ENCODE measurements at places on chromosomes 11 and 22. TPM values are rescaled to one million over a fixed set of nuclear protein-coding genes. Genes with fewer than 3 reads are reported as not detected.
A peak's percentile ranks its signal among the peaks of the same experiment; 100 is the strongest.

PTPN5 gene
- total RNA-seq = 3.3 TPM

GRCh38 chr22:49958931-49959781, 1.4 kb upstream of the PIM3 start:
- no peaks in the 10 kb centered on the region for H3K27me3 ChIP-seq
- DNase-seq = no peak
- H3K4me3 ChIP-seq = peak overlapping the region; percentile 53
- peak overlapping the region; percentile 34 for H3K27ac ChIP-seq
- peaks cover 42% of the 10 kb centered on the region for H3K4me1 ChIP-seq

GRCh38 chr11:45857961-45858474, 10.7 kb downstream of the CRY2 start:
- H3K4me3 ChIP-seq = no peak overlapping the region
- DNase-seq = no peak
- no peaks in the 10 kb centered on the region for H3K27me3 ChIP-seq

- H3K27me3 ChIP-seq = peaks cover 8% of the 10 kb centered on the region
- DNase-seq = no peak
- no peaks in the 10 kb centered on the region for H3K4me1 ChIP-seq
- no peak overlapping the region for H3K27ac ChIP-seq
- no peaks in the 10 kb centered on the region for H3K36me3 ChIP-seq
These were observed 45.6 kb downstream of the IGSF9B start for GRCh38 chr11:133911171-133911570.

COA4 gene
- 61.3 TPM for total RNA-seq

PTPRCAP gene
- 1.8 TPM for total RNA-seq

DNA sequence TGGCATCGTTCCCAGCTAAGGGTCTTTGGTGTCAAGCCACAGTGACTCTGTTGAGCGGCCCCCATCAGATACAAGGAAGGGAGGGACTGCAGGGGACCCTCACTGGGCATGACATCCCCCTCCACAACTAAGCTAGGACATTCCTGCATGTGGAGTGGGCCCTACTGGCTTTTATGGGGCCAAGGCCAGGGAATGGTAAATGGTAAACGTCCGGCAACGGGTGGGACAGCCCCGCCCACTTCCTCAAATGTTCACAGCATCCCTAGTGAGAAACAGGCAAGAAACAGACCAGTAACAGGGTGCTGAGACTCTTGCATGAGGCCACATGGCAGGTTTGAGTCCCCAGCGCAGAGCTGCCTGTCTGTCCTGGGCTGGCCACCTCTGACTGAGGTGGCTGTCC, 4.4 kb downstream of the TMPRSS6 start:
- no peaks in the 10 kb centered on the region for H3K36me3 ChIP-seq
- no peak overlapping the region for H3K4me3 ChIP-seq
- no peak overlapping the region for H3K27ac ChIP-seq
- no peak for DNase-seq
- H3K4me1 ChIP-seq = no peaks in the 10 kb centered on the region
- peaks cover 19% of the 10 kb centered on the region for H3K27me3 ChIP-seq

ALX4 gene
- 6.4 TPM for total RNA-seq

GRCh38 chr11:60703374-60703773, 4.0 kb downstream of the MS4A8 start:
- DNase-seq = no peak
- H3K4me1 ChIP-seq = no peaks in the 10 kb centered on the region
- H3K36me3 ChIP-seq = no peaks in the 10 kb centered on the region
- H3K4me3 ChIP-seq = no peak overlapping the region

SYCE3 gene
- not detected for total RNA-seq

DNA sequence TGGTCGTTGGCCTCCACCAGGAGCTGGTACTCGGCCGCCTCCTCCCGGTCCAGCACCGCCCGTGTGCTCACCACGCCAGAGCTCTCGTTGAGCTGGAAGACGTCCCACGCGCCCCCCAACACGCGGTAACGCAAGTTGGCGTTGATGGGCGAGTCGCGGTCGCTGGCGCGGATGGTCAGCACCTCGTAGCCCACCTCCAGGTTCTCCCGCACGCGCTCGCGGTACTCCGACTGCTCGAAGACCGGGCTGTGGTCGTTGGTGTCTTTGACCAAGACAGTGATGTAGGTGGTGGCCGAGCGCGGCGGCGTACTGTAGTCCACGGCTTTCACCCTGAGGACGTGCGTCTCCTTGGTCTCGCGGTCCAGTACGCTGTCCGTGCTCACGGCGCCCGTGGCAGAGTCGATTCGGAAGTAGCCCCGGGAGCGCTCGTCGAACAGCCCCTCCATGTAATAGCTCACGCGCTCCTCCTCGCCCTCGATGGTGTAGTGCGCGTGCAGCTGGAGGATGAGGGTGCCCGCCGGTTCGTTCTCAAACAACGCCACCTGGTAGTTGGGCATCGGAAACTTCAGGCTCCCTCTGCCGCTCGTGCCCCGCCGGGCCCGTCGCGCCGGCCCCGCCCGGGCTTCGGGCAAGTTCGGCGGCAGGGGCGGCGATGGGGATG, 1.4 kb downstream of the CELSR1 start:
- peak overlapping the region; percentile 43 for H3K4me3 ChIP-seq
- no peak overlapping the region for H3K27ac ChIP-seq
- H3K36me3 ChIP-seq = peaks cover 21% of the 10 kb centered on the region
- H3K4me1 ChIP-seq = peaks cover 16% of the 10 kb centered on the region
- H3K27me3 ChIP-seq = peaks cover 49% of the 10 kb centered on the region

DNA sequence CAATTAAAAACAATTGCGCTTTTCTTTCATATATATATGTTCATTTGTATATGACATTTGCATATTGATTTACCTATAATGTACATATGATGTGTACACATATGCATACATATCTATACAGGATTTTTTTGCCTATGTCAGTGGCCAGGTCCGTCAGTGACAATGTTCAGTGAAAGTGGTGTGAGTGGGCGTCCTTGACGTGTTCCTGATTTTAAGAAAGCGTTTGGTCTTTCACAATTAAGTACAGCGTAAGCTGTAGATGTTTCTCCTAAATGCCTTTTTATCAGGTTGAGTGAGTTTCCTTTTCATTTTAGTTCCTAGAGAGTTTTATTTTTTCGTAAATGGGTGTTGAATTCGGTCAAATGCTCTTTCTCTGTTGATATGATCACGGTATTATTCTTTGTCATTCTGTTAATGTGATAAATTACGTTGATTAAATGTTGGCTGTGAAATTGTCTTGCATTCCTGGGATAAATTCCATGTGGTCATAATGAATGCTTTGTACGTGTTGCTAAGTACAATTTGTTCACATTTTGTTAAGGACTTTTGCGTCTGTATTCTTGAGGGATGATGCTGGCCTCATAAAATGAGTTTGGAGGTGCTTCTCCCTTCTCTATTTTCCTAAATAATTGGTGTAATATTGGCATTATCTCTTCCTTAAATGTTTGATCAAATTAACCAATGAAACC, 10.6 kb upstream of the GNB1L start:
- DNase-seq = no peak
- H3K36me3 ChIP-seq = peaks cover 5% of the 10 kb centered on the region
- no peaks in the 10 kb centered on the region for H3K27me3 ChIP-seq
- no peak overlapping the region for H3K4me3 ChIP-seq
- peak overlapping the region; percentile 35 for H3K27ac ChIP-seq

DNA sequence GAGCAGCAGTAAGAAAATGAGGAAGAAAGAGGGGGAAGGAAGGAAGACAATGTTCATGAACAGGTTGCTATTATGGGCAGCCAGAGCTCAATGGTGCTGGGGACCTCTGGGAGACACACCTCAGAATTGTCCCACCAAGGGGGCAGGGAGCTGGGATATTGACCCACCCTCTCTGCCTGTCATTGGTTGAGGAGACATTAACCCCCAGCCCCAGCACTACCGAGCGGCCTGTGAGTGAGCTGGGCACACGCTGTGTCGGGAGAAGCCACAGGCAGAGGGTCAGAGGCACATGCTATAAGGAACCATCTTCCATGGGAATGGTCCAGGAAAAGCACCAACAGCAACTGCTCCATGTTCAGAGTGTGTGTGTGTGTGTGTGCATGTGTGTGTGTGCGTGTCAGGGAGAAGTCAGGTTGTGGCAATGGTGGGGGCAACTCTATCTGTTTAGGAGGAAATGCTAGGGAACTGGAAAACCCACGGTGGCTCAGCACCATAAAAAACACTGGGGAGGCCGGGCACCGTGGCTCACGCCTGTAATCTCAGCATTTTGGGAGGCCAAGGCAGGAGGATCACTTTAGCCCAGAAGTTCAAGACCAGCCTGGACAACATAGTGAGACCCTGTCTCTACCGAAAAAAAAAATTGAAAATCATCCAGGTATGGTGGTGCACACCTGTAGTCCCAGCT, 49.2 kb downstream of the CD6 start:
- no peak for DNase-seq
- peaks cover 11% of the 10 kb centered on the region for H3K4me1 ChIP-seq
- peaks cover 54% of the 10 kb centered on the region for H3K27me3 ChIP-seq
- no peak overlapping the region for H3K27ac ChIP-seq

TMEM151A gene
- total RNA-seq = 1.6 TPM

- no peaks in the 10 kb centered on the region for H3K36me3 ChIP-seq
- no peak for DNase-seq
- H3K4me3 ChIP-seq = no peak overlapping the region
- H3K4me1 ChIP-seq = peaks cover 7% of the 10 kb centered on the region
- H3K27ac ChIP-seq = no peak overlapping the region
These were observed 48.7 kb downstream of the C11orf58 start for GRCh38 chr11:16787035-16787742.

TPH1 gene
- total RNA-seq = 1.4 TPM

DNA sequence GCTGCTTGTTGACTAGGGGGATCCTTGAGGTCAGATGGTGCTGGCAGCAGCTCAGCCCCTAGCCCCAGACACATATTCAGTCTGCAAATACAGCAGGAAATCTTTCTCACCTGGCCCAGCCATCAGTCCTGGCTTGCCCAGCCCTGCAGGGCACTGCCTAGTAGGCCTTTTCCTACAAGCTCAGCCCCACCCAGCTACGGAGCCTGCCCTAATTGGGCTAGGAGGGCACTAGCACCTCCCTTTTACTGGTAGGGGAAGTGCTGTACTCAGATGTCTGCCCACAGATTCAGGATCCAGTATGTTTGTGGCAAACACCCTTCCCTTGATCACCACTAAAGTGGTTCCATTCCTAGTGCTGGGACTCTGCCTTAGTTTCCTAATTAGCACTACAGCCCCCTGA, 257.1 kb upstream of the CADM1 start:
- no peaks in the 10 kb centered on the region for H3K36me3 ChIP-seq
- DNase-seq = no peak
- no peak overlapping the region for H3K27ac ChIP-seq
- peaks cover 44% of the 10 kb centered on the region for H3K27me3 ChIP-seq
- H3K4me1 ChIP-seq = peaks cover 10% of the 10 kb centered on the region

GRCh38 chr11:16404781-16405285, 48.5 kb upstream of the SOX6 start:
- no peaks in the 10 kb centered on the region for H3K27me3 ChIP-seq
- no peak overlapping the region for H3K27ac ChIP-seq
- H3K4me1 ChIP-seq = peaks cover 19% of the 10 kb centered on the region
- no peaks in the 10 kb centered on the region for H3K36me3 ChIP-seq
- no peak overlapping the region for H3K4me3 ChIP-seq
- no peak for DNase-seq

C11orf16 gene
- total RNA-seq = not detected

DNA sequence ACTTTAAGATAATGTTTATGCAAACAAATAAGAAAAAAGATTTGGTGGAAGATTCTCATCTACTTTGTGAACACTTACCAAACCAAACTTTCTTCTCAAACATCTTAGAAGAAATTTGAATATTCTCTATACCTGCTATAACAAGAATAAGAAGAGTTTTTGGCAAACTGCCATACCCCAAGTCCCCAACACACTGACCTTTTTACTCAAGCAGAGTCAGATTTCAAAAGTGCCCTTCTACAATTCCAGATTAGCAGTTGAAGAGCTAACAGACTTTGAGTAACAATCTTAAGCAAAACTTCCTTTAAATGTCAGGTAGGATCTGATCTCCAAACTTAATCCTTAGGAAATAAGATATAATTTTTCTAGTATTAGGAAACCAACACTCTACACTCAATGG, 33.9 kb downstream of the TSG101 start:
- peaks cover 34% of the 10 kb centered on the region for H3K36me3 ChIP-seq
- H3K27ac ChIP-seq = peak overlapping the region; percentile 64
- H3K27me3 ChIP-seq = no peaks in the 10 kb centered on the region
- no peak for DNase-seq

GAL gene
- 0.66 TPM for total RNA-seq

- H3K27me3 ChIP-seq = peaks cover 46% of the 10 kb centered on the region
- no peak overlapping the region for H3K4me3 ChIP-seq
- no peaks in the 10 kb centered on the region for H3K36me3 ChIP-seq
- H3K4me1 ChIP-seq = peaks cover 3% of the 10 kb centered on the region
These were observed 64.2 kb downstream of the EFCAB6 start for GRCh38 chr22:43747877-43748276.

DNA sequence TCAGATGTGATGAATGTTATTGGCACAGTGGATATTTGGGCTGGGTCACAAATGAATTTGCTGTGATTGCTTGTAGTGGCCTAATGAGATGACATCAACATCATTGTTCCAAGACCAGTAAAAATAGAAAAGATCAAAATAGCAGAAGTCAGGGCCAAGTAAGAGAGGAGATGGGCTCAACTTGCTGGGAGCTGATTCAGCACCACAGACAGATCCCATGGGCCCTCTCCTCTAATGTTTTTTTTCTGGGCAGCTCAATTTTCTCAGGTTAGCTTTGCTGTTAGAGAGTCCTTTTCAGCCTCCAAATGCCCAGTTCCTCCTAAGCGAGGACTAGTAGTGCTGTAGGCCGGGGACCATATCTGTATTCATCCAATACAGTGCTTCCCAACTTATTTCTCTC, 86.0 kb upstream of the IZUMO1R start:
- H3K27ac ChIP-seq = no peak overlapping the region
- DNase-seq = no peak
- H3K27me3 ChIP-seq = peaks cover 7% of the 10 kb centered on the region
- H3K4me1 ChIP-seq = no peaks in the 10 kb centered on the region

DNA sequence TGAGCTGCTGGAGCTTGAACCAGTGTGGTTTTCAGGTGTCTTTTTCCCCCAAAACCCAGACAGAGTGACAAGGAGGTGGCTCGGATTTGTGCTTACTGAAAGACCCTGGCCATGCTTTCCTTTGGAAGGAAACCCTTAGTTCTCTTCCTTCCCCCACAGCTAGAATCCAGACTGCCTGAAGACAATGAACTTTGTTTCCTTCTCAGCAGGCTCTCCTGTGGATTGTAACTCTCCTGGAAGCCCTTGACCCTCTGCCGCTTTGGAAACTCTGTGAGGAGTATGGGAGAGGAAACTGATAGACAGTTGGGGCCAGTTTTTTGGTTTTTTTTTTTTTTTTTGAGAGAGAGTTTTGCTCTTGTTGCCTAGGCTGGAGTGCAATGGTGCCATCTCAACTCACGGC, 62.1 kb upstream of the SESN3 start:
- no peak for DNase-seq
- H3K4me3 ChIP-seq = no peak overlapping the region
- no peaks in the 10 kb centered on the region for H3K27me3 ChIP-seq
- no peak overlapping the region for H3K27ac ChIP-seq
- peaks cover 45% of the 10 kb centered on the region for H3K4me1 ChIP-seq

- H3K27ac ChIP-seq = peak overlapping the region; percentile 85
- peak overlapping the region; percentile 79 for H3K4me3 ChIP-seq
- peaks cover 29% of the 10 kb centered on the region for H3K4me1 ChIP-seq
- DNase-seq = no peak
- H3K27me3 ChIP-seq = no peaks in the 10 kb centered on the region
These were observed 465 bp downstream of the SUN2 start for GRCh38 chr22:38755155-38755910.

GRCh38 chr11:71281831-71282230, 29.5 kb upstream of the SHANK2 start:
- H3K27ac ChIP-seq = no peak overlapping the region
- H3K4me3 ChIP-seq = no peak overlapping the region
- no peak for DNase-seq
- peaks cover 1% of the 10 kb centered on the region for H3K27me3 ChIP-seq
- H3K4me1 ChIP-seq = peaks cover 10% of the 10 kb centered on the region

GRCh38 chr11:62593434-62594044, 2.2 kb upstream of the TUT1 start:
- peak overlapping the region; percentile 85 for H3K27ac ChIP-seq
- peaks cover 32% of the 10 kb centered on the region for H3K36me3 ChIP-seq
- H3K27me3 ChIP-seq = no peaks in the 10 kb centered on the region

FREY1 gene
- 2.3 TPM for total RNA-seq
